ENCODE measurements at places on chromosomes 4 and X.

GRCh38 chrX:12798601-12799000 lies 7.4 kb downstream of the PRPS2 start:
- no peak for DNase-seq

DNA sequence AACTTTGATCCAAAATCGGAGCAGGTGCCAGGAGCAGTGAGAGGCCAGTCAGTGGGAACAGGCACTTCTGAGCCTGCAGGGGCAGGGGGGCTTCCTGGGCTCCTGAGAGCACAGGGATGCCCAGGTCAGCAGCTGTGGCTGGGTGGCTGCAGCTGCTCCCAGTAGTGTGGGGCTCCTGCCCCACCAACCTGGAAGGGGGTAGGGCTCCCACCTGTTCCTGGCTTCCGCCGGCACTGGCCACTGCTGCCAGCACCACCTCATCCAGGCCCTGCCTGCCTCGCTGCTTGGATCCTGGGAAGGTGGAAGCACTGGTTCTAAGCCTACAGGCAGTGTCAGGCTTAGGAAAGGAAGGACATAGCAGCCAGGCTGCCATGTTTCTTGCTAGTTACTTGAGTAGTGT lies 18.6 kb downstream of the GRK4 start:
- no peak for DNase-seq

DNA sequence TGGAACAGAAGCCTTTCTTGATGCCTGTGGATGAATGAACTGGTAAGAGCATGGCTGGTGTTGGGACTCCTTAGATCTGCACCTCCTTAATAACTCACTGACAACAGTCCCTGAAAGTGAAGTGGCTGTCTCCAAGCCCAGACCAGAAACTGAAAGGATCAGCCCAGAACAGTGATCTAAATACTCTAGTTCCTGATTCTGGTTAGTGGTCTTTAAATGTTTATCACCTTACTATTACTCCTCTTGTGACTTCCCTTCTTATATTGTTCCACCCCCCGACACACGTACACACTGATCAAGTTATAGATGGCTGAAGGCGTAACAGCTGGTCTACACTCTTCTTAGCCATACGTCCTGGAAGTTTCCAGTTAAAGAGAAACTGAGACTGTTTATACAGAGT lies 33.8 kb upstream of the ARMCX2 start:
- no peak for DNase-seq

- DNase-seq: no peak
Observed at GRCh38 chr4:108560616-108561015, 59.8 kb upstream of the RPL34 start.

DNA sequence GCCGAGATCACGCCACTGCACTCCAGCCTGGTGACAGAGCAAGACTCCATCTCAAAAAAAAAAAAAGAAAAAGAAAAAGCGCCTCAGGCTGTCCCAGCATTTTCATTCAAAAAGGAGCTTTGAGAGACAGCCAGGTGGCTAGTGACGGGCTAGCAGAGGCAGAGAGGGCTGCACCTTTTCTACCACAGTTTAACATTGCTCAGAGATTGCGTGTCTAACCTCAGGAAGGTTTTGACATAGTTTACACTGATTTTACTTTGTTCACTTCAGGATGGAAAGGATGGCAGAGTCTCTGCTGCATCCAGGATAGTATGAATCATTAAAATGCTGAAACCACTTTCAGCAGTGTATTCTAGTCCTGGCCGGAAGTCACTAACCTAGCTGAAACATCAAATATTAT lies 28.1 kb downstream of the ZFP42 start:
- no peak for DNase-seq

DNA sequence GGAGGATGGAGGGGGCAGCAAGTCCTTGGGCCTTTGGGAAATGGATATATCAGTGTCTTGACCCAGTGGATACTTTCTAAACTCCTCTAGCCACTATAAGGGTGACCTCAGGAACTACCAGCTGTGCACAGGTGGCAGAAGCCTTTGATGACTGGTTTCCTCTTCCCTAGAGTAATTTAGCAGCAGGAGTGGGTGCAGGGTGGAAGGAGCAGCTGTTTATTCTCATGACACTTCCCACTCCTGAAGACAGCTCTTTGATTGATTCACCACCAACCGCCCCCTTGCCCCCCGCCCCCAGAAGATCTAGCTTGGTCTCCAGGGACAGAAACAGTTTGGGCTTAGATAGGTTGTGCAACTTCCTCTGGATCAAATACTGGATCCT lies 63.0 kb downstream of the GPC3 start:
- DNase-seq: no peak
